ENCODE measurements at places on chromosomes 6 and 20.

DNA sequence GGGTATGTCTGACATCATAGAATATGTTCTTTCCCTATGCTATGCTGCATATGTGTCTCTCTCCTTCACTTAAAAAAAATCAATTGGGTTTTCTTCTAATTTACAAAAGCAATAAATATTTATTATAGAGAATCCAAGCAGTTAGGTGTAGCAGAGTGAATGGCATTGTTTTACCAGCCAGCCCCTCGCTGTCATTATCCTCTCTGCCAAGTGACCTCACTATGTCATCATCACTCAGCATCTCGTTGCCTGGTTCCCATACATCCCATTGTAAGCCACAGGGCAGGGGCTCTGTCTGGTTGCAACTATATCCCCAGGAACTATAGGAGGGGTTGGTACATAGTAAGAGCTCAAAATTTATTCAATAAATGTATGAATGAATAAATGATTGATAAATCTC lies 31.3 kb downstream of the KIAA0319 start:
- no peak for DNase-seq

DNA sequence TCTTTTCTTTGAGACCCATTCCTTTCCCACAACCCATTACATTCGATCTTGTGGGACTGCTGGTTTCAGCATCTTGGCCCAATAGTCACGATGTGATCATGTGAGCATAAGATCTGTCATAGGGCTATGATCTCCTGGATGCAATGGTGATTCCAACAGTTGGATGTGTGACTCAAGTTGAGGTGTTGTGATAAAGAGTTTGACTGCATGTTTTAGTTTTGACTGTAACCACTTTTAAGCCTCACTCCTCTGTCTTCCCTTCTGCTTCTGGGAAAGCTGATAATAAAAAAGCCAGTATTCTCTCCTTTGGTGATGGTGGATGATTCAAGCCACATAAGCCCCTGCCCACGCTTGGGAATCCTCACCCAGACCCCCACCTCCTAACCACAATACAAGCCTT lies 117.0 kb upstream of the ASCC3 start:
- no peak for DNase-seq

DNA sequence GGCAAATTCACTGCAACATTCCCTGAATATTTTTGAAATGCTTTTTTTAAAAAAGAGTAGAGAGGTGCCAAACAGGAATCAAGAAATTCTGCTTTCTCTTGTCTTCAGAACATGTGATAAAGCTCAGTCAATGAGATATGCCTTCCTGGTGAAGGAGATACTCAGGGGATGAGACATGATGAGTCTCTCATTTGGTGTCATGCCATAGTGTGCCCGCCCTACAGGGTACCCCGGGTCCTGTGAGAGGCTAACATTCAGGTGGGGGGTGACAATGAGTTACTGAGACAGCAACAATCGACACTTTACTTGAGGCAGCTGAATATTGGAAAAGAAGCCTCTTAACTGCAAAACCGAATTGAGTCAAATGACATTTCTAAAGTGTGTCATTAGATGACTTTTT lies 6.7 kb downstream of the CCR6 start:
- no peak for DNase-seq

GRCh38 chr6:158856261-158856660 lies 37.1 kb upstream of the EZR start:
- no peak for DNase-seq

GRCh38 chr6:126945812-126946360 lies 172.6 kb upstream of the RSPO3 start:
- DNase-seq, result no peak

DNA sequence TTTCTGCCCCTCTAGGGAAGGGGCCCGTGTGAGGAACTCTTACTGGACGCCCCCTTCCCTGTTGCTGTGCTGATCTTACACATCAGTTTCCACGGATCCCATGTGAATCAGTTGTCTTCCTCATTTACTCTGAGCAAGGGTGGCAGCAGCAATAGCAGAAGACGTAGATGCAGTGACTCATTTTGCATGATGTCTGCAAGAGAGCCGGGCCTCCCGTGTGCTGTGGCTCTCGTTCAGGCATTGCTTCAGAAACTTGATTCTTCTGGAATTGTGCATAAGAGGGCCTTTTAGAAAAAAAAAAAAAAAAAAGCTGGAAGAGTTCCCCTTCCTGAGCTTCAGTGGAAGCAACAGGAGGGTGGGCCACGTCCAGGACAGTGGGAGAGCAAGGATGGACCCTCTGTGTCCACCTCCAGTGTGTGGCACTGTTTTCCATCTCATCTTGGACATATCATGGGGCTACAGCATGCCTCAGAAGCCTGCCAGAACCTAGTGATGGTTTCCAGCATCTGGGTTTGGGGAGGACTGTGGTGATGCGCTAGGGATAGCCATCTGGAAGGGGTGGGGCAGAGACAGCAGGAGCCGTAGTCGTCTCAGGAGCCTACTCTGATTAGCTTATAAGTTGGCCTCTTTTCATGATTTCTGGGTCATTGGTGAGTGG lies 62.1 kb downstream of the FOXO3 start:
- peak; percentile 87 for DNase-seq

- no peak for DNase-seq
Observed at GRCh38 chr20:46020555-46020954, 8.5 kb upstream of the SLC12A5 start.

All from AML-193 (cell line).